M059J (cell line): ENCODE measurements at places on chromosomes 1 and 21. TPM values are rescaled to one million over a fixed set of nuclear protein-coding genes. Genes with fewer than 3 reads are reported as not detected.

PLEKHM2 gene
- 35.3 and 59.1 TPM in 2 replicates for total RNA-seq

NBPF11 gene
- total RNA-seq, result 1.9 and 3.4 TPM in 2 replicates

KLF17 gene
- 0.37 and 0.64 TPM in 2 replicates for total RNA-seq

B3GALT5 gene
- total RNA-seq, result 1.3 and 1.8 TPM in 2 replicates

DNA sequence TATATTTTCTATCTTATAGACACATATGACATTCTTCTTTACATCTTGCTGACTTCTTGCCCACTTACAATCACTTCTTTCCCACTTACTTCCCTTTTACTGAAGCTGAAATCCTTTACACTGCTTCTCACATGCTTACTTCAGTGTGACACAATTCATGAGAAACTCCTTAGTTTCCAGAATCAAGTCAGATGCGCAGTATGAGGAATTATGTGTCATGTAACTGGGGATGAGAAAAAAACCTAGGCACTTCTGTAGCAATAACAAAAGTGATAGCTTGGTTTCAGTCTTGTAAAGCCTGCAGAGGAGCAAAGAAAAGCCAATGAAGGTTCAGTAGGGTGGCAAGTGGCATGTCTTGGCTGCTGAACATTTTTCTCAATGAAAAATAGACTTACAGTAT, 566.2 kb upstream of the RGS18 start:
- no peak for DNase-seq

DNA sequence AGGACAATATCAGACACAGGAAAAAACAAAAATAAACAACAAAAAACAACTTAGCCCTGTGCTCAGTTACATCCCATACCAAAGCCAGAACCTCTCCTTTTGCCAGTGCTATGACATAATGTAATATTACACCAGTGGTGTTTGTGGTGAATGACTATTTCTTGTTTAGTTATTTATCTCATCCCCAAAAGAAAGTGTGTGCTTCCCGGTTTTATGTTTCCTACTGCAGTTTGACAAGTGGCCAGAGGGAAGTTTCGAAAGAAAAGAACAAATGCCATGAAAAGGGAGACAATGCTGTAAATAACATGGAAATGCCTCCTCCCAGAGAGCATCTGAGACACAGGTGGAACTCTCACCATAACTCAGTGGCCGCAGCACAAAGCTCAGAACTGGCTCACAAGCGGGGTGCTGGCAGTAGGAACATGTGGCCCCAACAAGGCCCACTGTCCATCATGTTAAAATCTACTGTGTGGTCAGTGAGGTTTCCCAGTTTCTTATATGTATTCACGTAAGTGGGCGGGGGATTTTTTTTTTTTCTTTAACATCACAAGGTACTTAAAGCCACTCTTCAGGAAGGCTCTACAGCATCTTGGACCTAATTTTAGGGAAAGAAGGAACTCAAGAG, 158.2 kb downstream of the BARHL2 start:
- no peak for DNase-seq

- no peak for DNase-seq
Measured at GRCh38 chr1:9670085-9670484, 18.6 kb downstream of the PIK3CD start.
